ENCODE measurements at places on chromosomes 5 and 9.

- DNase-seq, result no peak
Observed at GRCh38 chr5:148482697-148483462, 99.1 kb downstream of the FBXO38 start.

DNA sequence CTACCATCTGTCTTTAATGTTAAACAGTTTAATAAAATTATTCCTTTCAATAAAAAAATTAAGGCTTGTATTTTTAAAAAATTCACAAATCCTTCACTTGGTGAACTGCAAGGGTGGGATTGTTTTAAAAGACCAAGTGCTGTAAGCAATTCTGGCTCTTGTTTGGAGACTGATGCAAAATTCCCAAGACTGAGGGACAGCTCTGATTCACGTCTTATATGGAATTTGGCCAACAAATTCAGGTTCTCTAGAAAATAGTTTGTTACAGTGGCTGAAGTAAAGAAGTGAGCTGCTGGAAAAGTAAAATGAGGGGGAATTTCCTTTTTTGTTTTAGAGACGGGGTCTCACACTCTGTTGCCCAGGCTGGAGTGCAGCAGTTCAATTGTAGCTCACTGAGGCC is 58.3 kb downstream of the PRELID2 start:
- no peak for DNase-seq

DNA sequence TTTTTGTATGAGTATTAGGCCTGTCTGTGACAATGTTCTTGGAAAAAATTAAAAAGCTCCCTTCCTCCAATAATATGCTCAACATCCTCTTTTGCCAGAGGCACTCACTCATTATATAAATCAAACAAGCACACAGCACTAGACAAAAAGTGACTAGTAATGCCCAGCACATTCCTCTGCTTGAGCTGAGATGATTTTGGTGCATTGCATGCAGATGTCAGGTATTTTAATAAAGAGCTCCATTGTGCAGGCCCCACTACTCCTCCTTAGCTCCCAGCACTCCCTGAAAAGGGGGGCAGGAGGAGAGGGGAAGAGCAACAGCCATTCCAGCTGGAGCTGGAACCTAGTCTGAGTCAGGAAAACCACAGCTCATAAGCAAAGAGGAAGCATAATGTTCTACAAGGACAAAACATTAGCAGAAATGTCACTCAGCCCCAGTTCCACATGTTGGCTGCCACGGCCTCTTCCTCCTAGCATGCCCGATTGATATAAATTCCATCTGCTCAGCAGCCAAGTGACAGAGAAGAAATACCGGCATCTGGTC is 348.5 kb downstream of the BNC2 start:
- peak; percentile 77 for DNase-seq

- DNase-seq, result peak; percentile 66
Observed at GRCh38 chr5:123089914-123090660, 1.0 kb downstream of the PRDM6 start.

DNA sequence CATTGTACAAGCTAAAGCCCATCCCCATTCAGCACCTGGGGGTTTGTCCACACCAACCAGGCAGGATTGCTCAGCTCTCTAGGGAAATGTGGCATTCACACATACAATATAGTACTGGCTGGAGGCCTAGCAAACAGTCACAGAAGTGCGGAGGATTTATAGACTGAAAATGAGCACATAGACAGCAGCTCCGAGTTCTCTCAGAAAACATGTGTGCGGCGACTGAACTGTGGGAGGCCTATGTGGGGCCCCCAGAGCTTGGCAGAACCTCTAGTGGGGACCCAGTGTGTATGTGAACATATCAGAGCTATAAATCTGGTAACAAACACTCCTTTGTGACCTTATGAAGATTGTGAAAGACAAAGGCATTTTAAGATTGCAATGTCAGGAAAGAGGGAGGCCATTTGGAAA is 431.1 kb downstream of the DTWD2 start:
- no peak for DNase-seq

DNA sequence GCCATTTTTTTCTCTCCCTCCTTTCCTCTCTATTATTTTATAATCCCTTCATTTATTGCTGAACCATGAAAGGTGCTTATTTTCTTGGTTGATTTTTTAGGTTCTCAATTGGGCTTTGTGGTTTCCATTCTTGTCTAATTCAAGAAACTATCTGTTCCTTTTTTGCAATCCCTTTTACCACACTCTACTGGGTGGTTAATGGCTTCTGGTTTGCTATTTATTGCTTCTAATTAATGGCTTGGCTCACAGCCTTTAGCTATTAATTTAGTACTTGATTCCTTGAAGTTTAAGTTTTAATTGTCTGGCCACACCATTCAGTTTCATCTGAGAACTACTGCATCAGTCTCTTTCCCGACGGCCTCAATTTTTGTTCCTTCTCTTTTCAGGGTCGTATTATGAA is 5.6 kb downstream of the FRRS1L start:
- no peak for DNase-seq

DNA sequence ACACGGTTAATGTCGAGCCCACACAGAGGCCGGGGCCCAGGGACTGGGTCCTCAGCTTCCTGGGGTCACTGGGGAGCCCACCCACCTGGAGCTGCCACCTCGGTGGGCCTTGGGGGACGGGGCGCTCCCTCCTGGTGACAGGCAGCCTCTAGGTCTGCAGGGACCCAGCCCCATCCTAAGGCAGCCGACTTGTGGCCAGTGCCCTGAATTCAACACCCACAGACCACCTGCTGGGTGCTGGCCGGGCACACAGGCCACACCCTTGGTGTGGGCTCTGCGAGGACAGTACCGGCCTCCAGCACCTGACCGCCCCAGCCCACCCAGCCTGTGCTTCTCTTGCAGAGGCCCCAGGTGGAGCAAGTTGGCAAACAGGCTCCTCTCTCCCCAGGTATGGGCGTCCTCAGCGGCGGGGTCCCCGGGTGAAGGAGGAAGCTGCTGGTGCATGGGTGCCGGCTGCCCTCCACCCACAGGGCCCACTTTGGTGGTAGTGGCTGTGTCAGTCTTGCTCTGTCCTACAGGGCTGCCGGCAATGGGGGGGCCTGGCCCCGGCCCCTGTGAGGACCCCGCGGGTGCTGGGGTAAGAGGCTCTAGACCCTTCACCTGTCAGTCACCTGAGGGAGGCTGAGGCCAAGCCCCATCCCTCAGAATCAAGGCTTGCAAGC is 8.3 kb downstream of the ENTPD8 start:
- DNase-seq, result no peak
